ENCODE measurements at places on chromosomes 3 and 15. TPM values are rescaled to one million over a fixed set of nuclear protein-coding genes. Genes with fewer than 3 reads are reported as not detected.

- DNase-seq = no peak
- no peaks in the 10 kb centered on the region for H3K4me1 ChIP-seq
- H3K36me3 ChIP-seq = no peaks in the 10 kb centered on the region
These were observed 209.5 kb downstream of the MAGI1 start for GRCh38 chr3:65829228-65829627.

Gene FOXL2NB
- total RNA-seq = not detected

Gene ZNF80
- total RNA-seq = not detected

GRCh38 chr3:52232279-52233107 is 6.5 kb downstream of the TWF2 start:
- peaks cover 12% of the 10 kb centered on the region for H3K36me3 ChIP-seq
- H3K27me3 ChIP-seq = no peaks in the 10 kb centered on the region
- H3K27ac ChIP-seq = no peak overlapping the region
- DNase-seq = no peak
- no peak overlapping the region for H3K4me3 ChIP-seq

- no peaks in the 10 kb centered on the region for H3K27me3 ChIP-seq
- H3K4me3 ChIP-seq = no peak overlapping the region
- no peaks in the 10 kb centered on the region for H3K4me1 ChIP-seq
- no peaks in the 10 kb centered on the region for H3K36me3 ChIP-seq
- H3K27ac ChIP-seq = no peak overlapping the region
These were observed 130.6 kb downstream of the C3orf38 start for GRCh38 chr3:88280326-88280725.
